Uterine smooth muscle cell (primary cell): ENCODE measurements at places on chromosomes 16 and 17. TPM values are rescaled to one million over a fixed set of nuclear protein-coding genes. Genes with fewer than 3 reads are reported as not detected.

The SALL1 gene
- 3.9 and 6.0 TPM in 2 replicates for total RNA-seq

The FAM171A2 gene
- 1.8 and 4.0 TPM in 2 replicates for total RNA-seq

The ADGRG1 gene
- 0.89 and 2.4 TPM in 2 replicates for total RNA-seq

The CCL15 gene
- not detected in 2 replicates for total RNA-seq

The HS3ST3A1 gene
- total RNA-seq: 47.7 and 54.6 TPM in 2 replicates

The CDRT4 gene
- total RNA-seq: 2.1 and 4.1 TPM in 2 replicates

The ATF7IP2 gene
- 2.5 and 5.0 TPM in 2 replicates for total RNA-seq

The KRT33A gene
- total RNA-seq: not detected in 2 replicates

The C16orf96 gene
- not detected in 2 replicates for total RNA-seq

The ULK2 gene
- 14.1 and 19.1 TPM in 2 replicates for total RNA-seq

The ALOXE3 gene
- 0.25 and 0.55 TPM in 2 replicates for total RNA-seq

The TBC1D3H gene
- total RNA-seq: not detected in 2 replicates

The ECI1 gene
- 51.1 and 60.7 TPM in 2 replicates for total RNA-seq

The FOXN1 gene
- total RNA-seq: under 0.01 TPM in 1 of 2 replicates, not detected in the other

The PDILT gene
- total RNA-seq: not detected in 2 replicates

The CCDC200 gene
- total RNA-seq: not detected in 2 replicates

The NACA2 gene
- not detected in 2 replicates for total RNA-seq

The SNRNP25 gene
- 25.6 and 40.9 TPM in 2 replicates for total RNA-seq

The RASL10B gene
- 1.5 and 6.1 TPM in 2 replicates for total RNA-seq

The RABEP2 gene
- 38.7 and 42.5 TPM in 2 replicates for total RNA-seq

The SLC12A3 gene
- under 0.01 TPM in 1 of 2 replicates, not detected in the other for total RNA-seq

The NGFR gene
- 0.11 and 0.12 TPM in 2 replicates for total RNA-seq

The DLX4 gene
- total RNA-seq: not detected in 2 replicates

The ZP2 gene
- total RNA-seq: not detected in 2 replicates

The CHRNE gene
- total RNA-seq: 0.11 and 0.62 TPM in 2 replicates

The CA4 gene
- not detected in 2 replicates for total RNA-seq

The CHST5 gene
- under 0.01 and 0.11 TPM in 2 replicates for total RNA-seq

The ELMO3 gene
- total RNA-seq: 0.55 and 0.62 TPM in 2 replicates

The TUBB3 gene
- total RNA-seq: 443 and 596 TPM in 2 replicates

The ANKFN1 gene
- total RNA-seq: under 0.01 TPM in 1 of 2 replicates, not detected in the other

The KRTAP3-1 gene
- not detected in 2 replicates for total RNA-seq

The DYNLL2 gene
- 19.4 and 21.7 TPM in 2 replicates for total RNA-seq

The ABCC12 gene
- total RNA-seq: under 0.01 TPM in 1 of 2 replicates, not detected in the other

The ATP6V0A1 gene
- 53.4 and 53.5 TPM in 2 replicates for total RNA-seq

The ESRP2 gene
- 0.12 and 0.22 TPM in 2 replicates for total RNA-seq

The TBX4 gene
- total RNA-seq: under 0.01 TPM in 1 of 2 replicates, not detected in the other

The SLC4A1 gene
- total RNA-seq: not detected in 2 replicates

The PLK1 gene
- total RNA-seq: 16.6 and 49.4 TPM in 2 replicates

The SLC13A2 gene
- not detected in 2 replicates for total RNA-seq

The RHBDL3 gene
- under 0.01 and 0.22 TPM in 2 replicates for total RNA-seq

The TBC1D28 gene
- not detected in 2 replicates for total RNA-seq

The SARM1 gene
- 7.2 and 9.0 TPM in 2 replicates for total RNA-seq

The CX3CL1 gene
- under 0.01 TPM in 1 of 2 replicates, not detected in the other for total RNA-seq

The TLCD1 gene
- 2.0 and 3.8 TPM in 2 replicates for total RNA-seq

The HAS3 gene
- total RNA-seq: 0.25 and 0.44 TPM in 2 replicates
